ENCODE measurements at places on chromosomes 1 and 21. TPM values are rescaled to one million over a fixed set of nuclear protein-coding genes. Genes with fewer than 3 reads are reported as not detected.
A peak's percentile ranks its signal among the peaks of the same experiment; 100 is the strongest.

DNA sequence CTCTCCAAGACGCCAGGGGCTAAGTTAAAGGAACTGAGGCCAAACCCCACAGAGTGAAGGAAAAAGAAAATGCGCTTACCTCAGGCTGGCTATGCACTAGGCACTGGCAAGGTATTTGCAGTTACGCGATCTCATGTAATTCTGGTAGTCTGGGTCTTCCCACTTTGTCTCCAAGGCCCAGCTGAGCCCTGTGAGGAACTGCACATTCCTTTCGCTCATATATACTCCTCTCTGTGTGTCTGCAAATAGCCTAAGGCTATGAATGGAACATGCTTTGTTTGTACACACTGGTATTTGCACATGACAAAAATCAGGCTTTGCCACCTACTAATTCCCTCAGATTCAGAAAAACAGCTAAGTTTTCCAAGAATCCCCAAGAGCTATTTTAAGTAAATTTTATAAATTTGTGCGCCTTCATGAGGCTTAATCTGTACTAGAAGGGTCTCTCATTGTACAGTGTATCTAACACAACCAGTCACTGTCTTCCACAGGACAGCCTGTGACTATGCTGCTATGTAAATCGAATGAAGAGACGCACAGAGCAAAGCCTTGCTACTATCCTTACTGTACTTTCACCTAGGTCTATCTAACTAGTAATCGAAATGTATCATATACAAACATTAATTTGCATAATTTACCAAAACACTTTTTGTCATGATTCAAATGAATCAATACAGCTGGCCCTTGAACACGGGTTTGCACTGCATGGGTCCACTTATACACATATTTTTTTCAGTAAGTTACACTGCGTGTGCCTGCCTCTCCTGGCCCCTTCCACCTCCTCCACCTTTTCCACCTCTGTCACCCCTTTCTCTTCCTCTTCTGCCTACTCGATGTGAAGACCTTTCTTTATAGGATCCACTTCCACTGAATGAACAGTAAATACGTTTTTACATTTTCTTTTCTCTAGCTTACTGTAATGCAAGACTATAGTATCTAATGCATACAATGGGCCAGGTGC lies 87.0 kb downstream of the SIPA1L2 start:
- DNase-seq: peak; percentile 25

The RNF186 gene
- not detected for total RNA-seq

GRCh38 chr1:197920414-197921117 lies 3.4 kb downstream of the LHX9 start:
- no peak for DNase-seq

- DNase-seq: no peak
Observed at GRCh38 chr1:78048446-78048845, 2.7 kb downstream of the GIPC2 start.

DNA sequence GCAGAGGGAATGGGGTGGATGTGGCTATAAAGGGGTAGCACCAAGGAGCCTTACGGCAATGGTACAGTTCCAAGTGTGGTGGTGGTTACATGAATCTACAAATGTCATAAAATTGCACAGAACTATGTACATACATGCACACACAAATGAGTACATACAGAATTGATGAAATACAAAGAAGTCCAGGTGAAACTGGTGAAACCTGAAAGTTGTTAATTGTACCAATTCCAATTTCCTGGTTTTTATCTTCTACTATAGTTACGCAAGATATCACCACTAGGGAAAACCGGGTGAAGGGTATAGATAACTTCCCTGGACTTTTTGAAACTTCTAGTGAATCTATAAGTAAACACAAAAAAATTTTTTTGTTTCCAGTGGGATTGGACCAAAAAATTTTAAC lies 18.9 kb downstream of the HSF2BP start:
- no peak for DNase-seq

The NOS1AP gene
- total RNA-seq: 0.76 TPM

The MMP23B gene
- total RNA-seq: 0.27 TPM

The SYNC gene
- total RNA-seq: 38.2 TPM

The LAMC2 gene
- total RNA-seq: 3.4 TPM

The EIF3I gene
- total RNA-seq: 553 TPM

The KCNH1 gene
- total RNA-seq: 2.8 TPM

DNA sequence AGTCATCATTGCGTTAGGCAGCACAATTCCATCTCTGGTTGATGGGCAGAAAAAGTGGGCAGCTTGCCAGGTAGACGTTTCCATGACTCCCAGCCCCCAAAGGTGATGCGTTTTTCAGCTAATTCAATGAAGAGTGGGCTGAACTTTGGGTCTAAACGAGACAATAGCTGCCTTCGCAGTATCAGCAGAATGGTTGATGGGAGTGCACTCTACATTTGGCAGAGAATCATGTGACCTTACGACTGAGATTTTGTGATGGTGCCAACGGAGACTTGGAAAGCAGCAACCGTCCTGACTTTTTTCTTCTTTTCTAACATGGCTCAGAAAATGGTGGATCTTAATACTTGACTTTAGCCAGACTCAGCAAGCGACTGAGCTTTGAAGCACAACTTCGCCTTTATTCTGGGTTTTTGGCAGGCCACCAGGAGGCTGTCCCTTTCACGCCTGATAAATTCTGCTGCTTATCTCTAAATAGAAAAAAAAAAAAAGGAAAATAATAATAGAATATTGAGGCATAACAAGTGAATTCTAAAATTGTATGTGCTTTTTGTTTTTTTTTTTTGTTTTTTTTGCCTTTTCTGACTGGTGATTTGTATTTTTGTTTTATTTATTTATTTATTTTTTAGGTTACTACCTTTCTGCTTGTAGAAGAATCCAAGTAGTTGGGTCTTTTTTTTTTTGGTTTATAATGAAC lies 804.8 kb downstream of the USP25 start:
- DNase-seq: peak; percentile 87

The NFASC gene
- total RNA-seq: 17.6 TPM

DNA sequence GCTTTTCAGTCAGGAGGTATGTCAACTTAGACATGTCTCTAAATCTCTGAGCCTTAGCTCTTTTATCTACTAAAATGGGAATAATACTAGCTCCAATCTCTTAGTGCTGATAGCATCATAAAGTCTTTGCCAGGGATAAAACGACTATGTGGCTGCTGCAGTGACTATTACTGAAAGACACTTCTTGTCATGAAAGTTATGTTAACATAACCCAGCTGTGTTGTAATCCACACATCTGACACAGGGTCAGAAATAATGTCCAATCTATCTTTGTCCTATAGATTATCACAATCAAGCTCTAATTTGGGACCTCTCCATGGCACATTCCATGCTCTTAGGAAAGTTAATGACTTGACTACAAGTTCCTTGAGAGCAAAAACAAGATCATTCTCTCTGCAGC lies 62.8 kb downstream of the JAK1 start:
- DNase-seq: no peak

The C1orf87 gene
- total RNA-seq: not detected
